Cortex of kidney (tissue), 1 donor: ENCODE measurements at places on chromosomes 6 and 20.

DNA sequence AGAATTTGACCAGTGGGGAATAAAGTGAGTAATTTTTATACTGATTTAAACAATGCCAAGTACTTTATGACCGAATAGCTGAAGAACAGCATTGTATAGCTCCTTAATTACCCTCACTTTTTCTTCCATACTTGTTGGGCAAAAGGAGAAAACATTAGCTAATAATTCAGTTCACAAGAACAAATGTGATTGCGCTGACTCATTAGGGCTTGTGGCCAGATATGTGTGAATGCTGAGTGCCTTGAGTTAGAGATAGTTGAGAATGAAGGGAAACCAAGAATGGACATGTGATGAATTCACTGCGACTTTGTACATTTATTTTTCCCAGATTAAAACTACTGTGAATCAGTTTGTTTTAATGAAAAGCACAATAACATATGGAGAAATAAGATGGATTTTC lies 669.4 kb downstream of the TFAP2A start:
- DNase-seq = no peak

DNA sequence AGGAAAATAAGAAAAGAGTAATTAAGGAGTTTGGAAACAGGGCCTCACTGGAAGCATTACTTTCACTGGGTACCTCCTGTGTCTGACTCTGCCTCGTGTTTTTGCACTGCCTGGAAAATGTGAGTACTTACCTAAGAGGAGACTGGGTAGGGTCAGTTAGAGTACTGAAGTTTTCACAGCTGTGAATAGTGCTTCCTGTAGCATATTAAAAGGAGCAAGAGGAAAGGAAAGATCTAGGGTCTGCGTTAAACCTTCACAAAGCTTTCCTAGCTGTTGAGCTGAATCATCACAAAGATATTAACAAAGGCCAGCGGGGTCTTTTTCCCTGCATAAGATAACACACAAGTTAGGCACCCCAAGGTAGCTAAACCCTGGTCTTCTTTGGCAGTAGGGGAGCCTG lies 82.3 kb downstream of the MLIP start:
- DNase-seq = no peak

- DNase-seq = no peak
Observed at GRCh38 chr6:21299216-21299615, 294.3 kb upstream of the SOX4 start.

GRCh38 chr6:23445157-23445710 lies 680.8 kb upstream of the NRSN1 start:
- no peak for DNase-seq

GRCh38 chr6:147733686-147734085 lies 225.2 kb downstream of the SAMD5 start:
- no peak for DNase-seq

DNA sequence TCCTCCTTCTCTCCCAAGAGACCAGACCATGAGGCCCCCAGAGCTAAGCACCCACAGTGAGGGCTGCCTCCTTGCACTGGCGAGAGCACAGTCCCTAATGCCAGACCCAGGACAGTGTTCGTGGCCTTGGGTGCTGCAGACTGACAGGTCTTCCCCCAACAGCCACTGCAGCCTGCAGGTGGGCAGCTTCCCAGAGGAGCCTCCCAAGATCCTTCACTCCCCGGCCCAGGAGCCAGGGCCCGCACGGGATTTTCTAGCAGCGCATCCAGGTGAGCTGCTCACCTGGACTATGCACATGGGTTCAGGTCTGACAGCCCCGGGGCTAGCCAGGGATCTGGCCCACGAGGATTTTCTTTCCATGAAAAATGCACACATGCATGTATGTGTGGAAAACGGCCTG lies 41.7 kb downstream of the SUMO4 start:
- DNase-seq = no peak

DNA sequence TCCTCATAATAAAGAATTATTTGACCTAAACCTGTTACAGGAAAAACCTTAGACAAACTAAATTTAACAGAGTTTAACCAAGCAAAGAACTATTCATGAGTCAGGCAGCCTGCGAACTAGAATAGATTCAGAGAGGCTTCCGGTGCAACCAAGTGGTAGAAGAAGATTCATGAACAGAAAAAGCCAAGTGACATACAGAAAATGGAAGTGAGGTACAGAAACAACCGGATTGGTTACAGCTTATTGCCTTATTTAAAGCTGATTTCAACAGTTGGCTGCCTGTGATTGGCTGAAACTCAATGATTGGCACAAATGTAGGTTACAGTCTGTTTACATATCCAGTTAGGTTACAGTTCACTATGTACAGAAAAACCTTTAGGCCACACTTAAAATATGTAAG lies 10.1 kb downstream of the PPP1R3G start:
- DNase-seq = no peak

- DNase-seq = no peak
Observed at GRCh38 chr6:97805596-97805995, 522.6 kb upstream of the MMS22L start.

GRCh38 chr6:107305391-107305790 lies 154.0 kb downstream of the PDSS2 start:
- no peak for DNase-seq

- DNase-seq = no peak
Observed at GRCh38 chr6:82711105-82711827, 347.6 kb downstream of the TPBG start.

DNA sequence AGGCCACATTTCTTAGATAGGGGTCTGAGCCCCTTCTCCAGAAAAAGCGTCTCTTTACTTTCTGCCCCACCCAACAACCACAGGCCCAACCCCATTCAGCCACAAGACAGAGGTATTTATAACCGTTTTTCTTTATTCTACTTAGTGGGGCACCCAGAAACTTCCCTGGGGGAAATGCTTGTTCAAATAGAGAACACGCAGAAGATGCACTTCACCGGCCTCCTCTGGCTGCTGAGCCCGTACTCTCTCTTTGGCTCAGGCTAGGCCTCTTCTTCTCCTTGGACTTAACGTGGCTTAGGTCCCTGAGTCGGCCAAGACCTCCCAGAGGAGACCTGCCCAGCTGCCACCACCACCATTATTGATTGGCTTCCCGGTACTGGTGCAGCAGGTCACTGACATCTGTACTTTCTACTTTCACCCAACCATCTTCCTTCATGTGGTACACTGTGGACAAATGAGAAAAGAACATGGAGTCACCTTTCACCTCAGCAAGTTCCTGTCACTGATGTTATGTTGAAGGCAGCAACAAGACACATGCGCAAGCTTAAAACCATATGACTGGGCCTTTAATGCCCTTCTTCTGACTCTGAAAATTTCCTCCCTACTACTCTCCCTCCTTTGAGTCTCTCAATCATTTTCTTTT lies 2.2 kb upstream of the TAP2 start:
- DNase-seq = no peak

- DNase-seq = no peak
Observed at GRCh38 chr6:144776031-144776819, 491.1 kb downstream of the UTRN start.

DNA sequence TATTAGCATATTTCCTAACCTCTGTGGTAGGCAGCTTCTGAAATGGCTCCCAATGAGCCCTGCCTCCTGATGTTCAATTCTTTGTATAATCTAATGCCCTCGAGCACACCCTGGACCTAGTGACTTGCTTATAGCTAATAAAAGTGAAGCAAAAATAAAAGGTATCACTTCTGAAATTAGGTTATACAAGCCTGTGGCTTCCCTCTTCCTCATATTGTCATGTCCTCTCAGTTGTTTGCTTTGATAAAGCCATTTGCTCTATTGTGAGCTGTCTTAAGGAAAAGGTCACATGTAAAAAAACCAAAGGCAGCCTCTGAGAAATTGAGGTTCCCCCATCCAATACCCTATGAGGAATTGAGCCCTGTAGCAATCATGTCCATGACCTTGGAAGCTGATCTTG lies 442.1 kb upstream of the ADGRB3 start:
- DNase-seq = no peak

- DNase-seq = no peak
Observed at GRCh38 chr20:2838170-2838797, 2.2 kb downstream of the PCED1A start.

GRCh38 chr6:37277001-37277409 lies 19.1 kb upstream of the TMEM217 start:
- DNase-seq = no peak

DNA sequence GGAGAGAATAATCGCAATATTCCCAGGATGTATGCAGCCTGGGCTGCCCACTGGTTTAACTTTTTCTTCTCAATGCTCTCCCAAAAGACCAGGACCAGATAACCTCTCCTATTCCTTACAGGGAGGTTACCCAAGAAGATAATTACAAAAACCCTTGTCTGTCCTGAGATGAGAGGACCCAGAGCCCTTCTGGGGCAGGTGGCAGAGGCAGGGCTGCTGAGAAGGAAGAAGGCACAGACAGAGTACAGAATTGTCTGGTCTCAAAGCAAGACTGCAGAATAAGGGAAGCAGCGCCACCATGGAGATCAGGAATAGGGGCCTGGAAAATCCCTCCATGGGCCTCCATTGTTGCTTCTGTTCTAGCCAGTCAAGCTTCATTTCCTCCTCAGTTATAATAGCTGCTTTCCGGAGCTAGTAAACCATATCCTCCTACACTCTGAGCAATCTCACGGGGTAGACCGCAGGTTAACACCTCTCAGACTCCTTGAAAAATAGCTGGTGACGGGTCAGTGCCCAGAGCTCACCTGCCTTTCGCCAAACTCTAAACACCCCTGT lies 463 bp upstream of the HLA-DMB start:
- no peak for DNase-seq

- DNase-seq = no peak
Observed at GRCh38 chr20:35093267-35093884, 769 bp upstream of the TRPC4AP start.

DNA sequence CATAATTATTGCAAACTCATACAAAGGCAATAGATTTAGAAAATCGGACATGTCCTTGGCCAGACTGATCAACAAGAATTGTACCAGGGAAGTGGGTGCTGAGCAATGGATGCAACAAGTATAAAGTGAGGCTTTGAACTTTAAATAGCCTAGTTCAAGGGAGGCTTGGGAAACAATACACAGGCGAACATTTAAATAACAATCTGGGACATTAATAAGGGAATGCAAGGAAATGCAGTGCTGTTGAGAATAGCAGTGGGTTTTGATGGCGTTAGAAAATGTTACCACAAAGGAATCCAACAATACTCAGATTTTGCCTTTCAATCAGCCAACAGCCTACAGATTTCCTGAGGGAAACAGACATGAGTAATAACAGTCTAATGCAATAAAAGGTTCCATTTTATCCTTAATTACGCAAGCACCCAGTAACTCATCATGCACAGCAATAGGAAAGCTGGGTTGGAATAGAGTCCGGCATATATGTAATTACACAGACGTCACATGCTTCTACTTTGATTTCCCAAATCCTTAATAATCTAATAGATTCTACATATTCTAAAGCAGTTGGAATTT lies 134.6 kb downstream of the PHACTR1 start:
- DNase-seq = no peak

DNA sequence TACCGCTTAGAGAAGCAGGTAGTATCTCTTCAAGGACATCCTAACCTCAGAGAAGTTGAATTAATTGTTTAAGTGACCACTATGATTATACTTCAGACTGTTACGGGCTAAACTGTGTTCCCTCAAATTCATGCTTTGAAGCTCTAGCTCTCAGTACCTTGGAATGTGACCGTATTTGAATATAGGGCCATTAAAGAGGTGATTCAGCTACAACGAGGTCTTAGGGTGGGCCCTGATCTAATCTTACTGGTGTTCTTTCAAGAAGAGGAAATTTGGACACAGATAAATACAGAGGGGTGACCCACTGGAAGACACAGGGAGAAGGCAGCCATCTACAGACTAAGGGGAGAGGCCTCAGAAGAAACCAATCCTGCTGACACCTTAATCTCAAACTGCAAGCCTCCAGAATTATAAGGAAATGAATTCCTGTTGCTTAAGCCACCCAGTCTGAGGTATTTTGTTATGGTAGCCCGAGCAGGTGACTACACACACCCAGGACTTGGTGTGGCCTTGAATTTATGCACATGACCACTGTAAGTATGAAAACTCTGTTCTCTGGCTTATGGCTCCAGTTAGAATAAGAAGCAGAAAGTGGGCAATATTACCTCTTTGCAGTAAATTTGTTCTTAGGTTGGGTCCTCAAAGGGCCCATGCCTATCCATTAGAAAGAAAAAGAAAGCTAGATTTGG lies 249.1 kb downstream of the DHX35 start:
- DNase-seq = no peak

DNA sequence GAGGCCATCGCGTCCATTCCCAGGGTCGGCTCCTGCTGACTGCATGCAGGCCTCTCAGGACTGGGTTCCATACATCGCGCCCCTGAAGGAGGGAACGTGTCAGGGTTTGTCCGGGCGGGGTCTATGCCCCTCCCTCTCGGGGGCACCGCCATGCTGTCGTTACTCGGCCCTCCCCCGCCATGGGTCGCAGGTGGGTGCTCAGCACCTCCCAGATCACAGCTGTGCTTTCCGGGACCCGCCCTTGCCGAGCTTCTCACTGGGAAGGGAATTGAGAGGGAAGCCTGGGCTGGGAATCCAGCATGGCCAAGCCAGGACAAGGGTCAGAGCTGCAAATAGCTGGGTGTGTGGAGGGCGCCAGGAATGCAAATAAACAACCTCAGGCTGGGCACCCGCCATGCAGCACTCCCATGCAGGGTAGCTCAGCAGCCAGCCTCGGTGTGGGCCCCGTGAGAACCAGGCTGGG lies at the start of gene FRMD1:
FRMD1 (minus strand) TSS at position 270 of the 463 bp plus-strand sequence; CDS start at position 152, 118 bp downstream.
- no peak for DNase-seq

- no peak for DNase-seq
Observed at GRCh38 chr20:48761023-48761785, 66.6 kb downstream of the PREX1 start.

- DNase-seq = no peak
Observed at GRCh38 chr20:37378785-37379598, 33.1 kb downstream of the SRC start.

GRCh38 chr6:19837511-19838441 lies 606 bp downstream of the ID4 start:
- no peak for DNase-seq

GRCh38 chr6:51398793-51399192 lies 580.1 kb downstream of the TFAP2B start:
- no peak for DNase-seq

- DNase-seq = no peak
Observed at GRCh38 chr6:43213431-43213830, 15.8 kb downstream of the DNPH1 start.

GRCh38 chr6:141483598-141484061 lies 649.1 kb upstream of the GJE1 start:
- no peak for DNase-seq

GRCh38 chr20:14264869-14265268 lies 72.5 kb downstream of the FLRT3 start:
- no peak for DNase-seq

DNA sequence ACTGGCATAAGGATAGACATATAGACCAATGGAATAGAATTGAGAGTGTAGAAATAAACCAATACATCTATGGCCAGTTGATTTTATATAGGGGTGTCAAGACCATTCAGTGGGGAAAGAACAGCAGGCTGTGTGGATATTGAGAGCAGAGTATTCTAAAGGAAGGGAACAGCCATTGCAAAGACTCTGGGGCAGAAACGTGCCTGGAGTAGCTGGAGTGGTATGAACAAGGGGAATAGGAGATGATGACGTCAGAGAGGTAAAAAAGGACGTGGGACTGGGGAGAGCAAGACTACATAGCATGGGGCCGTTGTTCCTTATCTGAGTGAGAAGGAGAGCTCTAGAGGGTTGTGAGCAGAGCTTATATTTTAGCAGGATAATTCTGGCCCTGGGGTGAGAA lies 85.2 kb downstream of the TOX2 start:
- DNase-seq = no peak
